T-helper 17 cell (primary cell): ENCODE measurements at places on chromosomes 6 and 20.

- no peak for DNase-seq
These were observed 9.4 kb downstream of the ABCC10 start for GRCh38 chr6:43436577-43437282.

GRCh38 chr20:35299780-35300179, 7.6 kb upstream of the FAM83C start:
- no peak for DNase-seq

- DNase-seq, result no peak
These were observed 90.1 kb upstream of the PREP start for GRCh38 chr6:105492706-105493673.

GRCh38 chr20:38812182-38812581, 6.7 kb downstream of the PPP1R16B start:
- no peak for DNase-seq

DNA sequence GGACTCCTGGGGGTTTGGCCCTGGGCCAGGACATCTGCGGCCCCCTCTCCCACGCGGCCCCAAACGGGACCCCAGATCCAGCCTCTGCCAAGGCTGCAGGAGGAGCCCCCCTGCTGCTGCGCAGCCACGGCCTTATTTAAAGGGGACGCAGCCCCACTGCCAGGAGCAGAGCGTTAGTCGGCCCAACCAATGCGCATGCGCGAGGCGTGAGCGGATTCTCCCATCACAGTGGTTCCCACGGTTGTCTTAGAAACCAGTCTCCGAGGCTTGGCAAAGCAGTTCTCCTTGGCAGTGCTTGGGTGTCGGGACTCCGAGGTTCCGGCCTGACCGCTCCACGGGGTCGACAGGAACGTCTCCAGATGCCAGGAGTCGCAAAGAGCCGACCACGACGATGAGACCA, 288.3 kb upstream of the ZNF337 start:
- DNase-seq, result no peak

- DNase-seq, result no peak
These were observed 299.3 kb upstream of the ZFP64 start for GRCh38 chr20:52490711-52491430.

DNA sequence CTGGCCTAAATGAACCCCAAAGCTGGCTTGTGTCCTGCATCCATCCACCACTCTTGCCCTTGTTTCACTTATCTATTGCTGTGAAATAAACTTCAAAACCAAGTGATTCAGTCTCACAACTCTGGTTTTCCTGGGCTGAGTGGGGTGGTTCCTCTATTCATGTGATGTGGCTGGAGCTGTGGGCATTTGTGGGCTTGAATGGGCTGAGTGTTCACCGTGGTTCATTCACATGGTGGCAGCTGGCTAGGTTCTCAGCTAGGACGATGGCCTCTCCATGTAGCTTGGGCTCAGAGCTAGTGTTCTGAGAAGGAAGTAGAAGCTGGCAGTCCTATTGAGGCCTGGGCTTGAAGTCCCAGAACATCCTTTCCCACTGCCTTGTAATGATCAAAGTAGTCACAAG, 30.4 kb downstream of the FKBP1A start:
- DNase-seq, result no peak

GRCh38 chr20:37749620-37750403, 56.0 kb downstream of the CTNNBL1 start:
- no peak for DNase-seq

GRCh38 chr20:5180421-5180820, 53.6 kb downstream of the CDS2 start:
- DNase-seq, result no peak

DNA sequence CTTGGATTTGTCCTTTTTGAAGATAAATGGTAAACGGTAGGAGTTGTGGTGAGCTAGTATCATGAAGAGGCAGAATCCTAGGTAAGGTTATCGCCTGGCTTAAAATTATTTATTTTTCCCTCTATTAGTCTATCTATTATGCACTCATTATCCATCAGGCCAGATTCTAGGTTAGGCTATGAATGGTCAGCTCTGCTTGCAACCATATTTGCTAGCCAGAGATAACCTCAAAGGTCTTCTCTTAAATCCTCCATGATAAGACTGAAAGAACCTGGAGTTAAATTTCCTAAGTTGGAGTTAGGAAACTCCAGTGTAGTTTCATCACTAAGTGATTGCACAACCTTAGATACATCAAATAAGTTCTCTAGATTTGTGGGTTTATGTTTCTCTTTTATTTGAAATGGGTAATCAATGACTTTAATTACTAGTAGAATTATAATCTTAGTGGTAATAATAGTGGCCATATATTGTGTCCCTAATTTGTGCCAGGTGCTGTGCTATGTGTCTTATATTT, 302.1 kb upstream of the RUNX2 start:
- no peak for DNase-seq

GRCh38 chr6:41716516-41717391, 18.7 kb downstream of the TFEB start:
- DNase-seq, result no peak
